ENCODE measurements at places on chromosomes 2 and 18. TPM values are rescaled to one million over a fixed set of nuclear protein-coding genes. Genes with fewer than 3 reads are reported as not detected.

Gene ZNF385B
- 4.8 TPM for total RNA-seq

Gene THAP4
- 26.4 TPM for total RNA-seq

Gene RIF1
- 122 TPM for total RNA-seq

Gene UGT1A8
- total RNA-seq, result 0.09 TPM
